ENCODE measurements at places on chromosomes 16 and 17.

- no peak for DNase-seq
Observed at GRCh38 chr16:27799896-27800295, 250.0 kb downstream of the KATNIP start.

DNA sequence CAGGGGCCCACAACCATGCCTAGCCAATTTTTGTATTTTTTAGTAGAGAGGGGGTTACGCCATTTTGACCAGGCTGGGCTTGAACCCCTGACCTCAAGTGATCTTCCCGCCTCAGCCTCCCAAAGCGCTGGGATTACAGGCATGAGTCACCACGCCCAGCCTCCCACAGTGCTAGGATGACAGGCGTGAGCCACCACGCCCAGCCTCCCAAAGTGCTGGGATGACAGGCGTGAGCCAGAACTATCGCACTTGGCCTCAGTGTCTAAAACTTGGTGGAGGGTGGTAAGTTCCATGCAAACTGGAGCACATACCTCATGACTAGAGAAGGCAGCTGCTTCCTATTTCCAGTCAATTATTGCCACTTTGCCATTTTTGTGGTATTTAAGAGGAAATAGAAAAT, 7.1 kb downstream of the HSD17B2 start:
- DNase-seq, result no peak

GRCh38 chr16:31441956-31442355, 633 bp downstream of the ZNF843 start:
- no peak for DNase-seq

DNA sequence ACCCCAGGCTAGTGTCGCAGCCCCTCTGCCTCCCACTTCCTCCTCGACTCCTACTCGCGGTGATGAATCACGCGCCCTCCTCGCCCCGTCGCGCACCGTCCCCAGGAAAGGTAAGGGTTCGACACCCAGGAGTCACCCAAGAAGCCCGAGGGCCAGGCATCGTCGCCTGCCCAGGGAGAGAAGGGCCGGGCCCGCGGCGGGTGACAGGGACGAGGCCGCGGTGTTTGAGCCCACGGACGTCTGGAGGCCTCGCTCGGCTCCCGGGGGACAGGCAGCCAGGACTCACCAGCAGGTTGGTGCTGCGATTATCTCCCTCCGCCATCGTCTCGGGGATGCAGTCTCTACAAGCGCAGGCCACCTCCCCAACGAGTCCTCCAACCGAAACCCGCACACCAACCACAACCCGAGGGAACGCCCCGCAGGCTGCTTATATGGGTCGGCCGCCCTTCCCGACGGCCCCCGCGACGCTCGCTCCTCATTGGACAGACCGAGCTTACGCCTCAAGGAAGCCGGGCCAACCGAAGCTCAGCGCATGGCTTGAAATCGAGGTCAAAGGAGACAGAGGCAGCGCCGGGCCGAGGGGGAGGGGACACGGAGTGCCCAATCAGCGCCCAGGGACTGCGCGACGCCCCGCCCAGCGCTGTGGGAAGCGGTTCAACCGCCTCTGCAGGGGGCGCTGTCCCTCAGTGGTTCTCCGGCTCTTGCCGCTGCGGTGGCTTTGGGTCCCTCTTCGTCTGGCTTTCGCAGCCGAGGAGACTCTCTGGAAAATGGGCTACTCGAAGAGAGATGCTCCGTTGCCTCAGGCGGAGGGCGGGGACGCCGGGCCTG, at the start of gene ARL6IP1:
TSS of gene ARL6IP1 (minus strand) at position 405 of the 828 bp plus-strand sequence. CDS start at position 322, 83 bp downstream.
- peak; percentile 100 for DNase-seq

DNA sequence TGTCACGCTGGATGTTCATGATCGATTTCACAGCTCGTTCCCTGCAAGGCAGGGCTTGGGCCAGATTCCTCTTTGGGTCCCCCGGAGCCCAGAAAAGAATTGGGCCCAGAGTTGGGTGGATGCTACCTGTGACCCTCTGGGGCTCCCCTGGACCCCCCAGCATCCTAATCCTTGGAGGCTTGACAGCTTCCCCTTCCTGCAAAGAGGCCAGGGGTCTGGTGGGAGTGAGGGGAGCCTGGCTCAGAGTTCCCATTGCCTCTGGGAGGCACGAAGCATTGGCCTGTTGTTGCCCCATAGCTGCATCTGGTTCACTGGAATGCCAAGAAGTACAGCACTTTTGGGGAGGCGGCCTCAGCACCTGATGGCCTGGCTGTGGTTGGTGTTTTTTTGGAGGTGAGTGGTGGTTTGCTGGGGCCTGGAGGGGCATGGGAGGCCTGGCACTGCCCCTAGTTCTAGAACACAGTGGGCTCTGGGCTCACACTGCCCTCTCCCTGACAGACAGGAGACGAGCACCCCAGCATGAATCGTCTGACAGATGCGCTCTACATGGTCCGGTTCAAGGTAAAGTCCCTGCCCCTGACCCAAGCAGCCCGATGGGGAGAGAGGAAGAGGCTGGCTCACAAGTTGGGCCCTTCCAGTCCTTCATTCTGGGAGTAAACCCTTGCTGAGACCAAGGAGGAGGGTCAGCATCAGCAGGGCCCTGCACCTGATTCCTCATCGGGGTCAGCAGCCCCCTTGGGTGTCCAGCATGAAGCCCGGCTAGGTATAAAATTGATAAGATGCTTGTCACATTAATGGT, 7.2 kb downstream of the CA7 start:
- DNase-seq, result no peak

DNA sequence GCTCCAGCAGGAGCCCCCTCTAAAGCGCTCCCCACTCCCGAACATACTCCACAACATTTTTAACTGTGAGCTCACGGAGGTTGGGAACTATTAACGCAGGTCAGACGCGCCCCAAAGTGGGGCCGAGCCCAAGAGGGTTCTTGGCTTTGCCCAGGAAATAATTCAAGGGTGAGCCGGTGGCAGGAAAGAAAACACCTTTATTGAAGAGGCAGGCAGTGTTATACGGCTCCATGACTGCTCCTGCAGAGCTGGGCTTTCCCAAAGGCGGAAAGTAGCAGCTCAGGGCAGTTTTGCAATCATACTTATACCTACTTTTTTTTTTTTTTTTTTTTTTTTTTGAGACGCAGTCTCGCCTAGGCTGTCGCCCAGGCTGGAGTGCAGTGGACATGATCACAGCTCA, 6.2 kb downstream of the ADCY9 start:
- no peak for DNase-seq

DNA sequence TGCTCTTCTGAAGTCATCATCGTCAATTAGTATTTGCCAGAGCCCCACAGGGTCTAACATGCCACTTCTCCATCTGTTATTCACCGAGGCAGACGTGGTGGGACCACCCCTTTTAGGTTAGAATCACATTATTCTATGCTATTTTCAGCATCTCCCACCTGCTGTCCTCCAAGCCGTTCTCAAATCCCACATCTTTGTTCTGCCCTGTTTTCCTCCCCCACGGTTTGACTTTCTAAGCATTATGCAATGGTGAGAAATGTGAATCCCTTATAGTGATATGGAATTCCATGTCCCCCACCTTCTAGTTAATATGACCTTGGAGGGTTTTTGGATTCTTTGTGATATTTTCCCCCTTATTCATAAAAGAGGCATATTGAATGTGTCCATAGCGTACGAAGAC, 634.1 kb upstream of the RBFOX1 start:
- no peak for DNase-seq

Measured in cardiac fibroblast (primary cell).